T1000 (cell line): ENCODE measurements at places on chromosomes 13 and 19.

DNA sequence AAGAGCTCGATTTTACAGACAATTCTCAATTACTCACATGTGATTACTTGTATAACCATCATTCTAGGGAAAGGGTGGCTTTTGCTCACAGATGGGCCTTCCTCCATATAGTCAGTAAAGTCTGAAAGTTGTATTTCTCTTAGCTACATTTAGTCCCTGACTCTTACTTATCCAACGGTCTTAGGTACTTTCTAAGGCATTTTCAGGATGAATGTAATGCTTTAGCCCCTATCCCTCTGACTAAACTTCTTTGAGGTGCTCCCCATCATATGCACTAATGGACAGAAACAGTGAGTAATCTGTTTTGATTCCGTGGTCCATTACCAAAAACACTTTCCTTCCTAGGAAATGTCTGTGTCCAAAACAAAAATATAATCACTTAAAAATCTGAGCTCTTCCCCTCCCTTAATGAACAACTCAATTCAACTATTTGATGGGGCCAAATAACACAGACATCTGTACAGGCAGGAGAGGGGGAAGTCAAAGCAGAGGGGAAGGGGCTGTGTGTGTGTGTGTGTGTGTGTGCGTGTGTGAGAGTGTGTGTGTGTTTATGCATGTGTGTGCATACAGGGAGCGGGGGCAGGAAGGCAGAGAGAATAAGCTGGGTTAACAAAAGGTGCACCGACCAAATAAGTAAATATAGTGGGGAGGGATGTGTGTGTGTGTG is 84.9 kb downstream of the USP12 start:
- DNase-seq = no peak

DNA sequence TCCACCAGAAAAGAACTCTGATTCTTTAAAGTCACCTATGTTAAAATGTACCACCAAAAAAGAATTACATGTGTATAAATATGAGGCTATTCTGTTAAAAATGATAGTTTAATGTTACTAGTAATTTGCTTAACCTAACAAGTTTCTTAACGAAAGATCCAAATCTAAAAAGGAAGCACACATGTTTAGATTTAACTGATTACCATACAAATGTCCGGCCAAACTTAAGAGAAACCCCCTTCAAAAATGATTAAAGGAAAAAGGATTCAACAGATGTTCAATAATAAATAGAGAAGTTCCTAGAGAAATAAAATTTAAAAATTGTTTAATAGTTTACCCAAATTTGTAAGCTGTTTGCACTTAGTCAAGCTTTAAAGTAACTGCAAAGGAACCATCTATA is 5.0 kb upstream of the ZNF69 start:
- DNase-seq = no peak

DNA sequence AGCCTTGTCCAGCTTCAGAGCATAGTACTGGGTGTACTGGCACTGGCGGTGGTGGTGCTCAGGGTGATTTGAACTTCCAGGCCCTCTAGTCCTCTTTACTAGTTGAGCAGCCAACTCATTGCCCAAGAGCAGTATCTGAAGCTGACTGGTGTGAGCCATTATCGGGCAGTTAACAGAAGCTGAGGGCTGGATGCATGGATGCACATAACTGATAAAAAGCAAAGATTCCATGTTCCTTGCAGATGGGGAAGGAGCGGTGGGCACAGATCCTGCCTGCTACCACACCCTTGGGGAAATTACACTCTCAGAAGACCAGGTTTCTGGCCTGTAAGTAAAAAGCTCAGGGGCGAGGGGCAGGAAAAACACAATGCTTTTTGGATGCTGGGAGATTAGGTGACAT is 499.4 kb upstream of the ARGLU1 start:
- no peak for DNase-seq

DNA sequence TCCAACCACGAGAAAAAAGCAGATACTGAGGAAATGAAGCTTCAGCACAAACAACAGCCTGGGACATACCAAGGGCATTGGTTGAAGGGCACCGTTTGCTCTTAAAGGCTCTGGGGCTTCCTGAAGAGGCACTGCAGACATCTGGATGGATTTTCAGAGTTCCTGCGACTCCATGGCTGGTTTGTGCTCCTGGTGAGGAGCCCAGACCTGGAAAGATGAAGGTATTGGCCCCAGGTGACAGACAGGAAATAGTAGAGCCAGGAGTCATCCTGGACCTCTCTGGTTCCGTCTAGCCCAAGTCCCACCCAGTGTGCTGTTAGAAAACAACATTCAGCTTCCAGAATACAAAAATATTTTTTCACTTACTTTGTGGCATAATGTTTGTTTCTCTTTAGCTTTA is 6.3 kb downstream of the IL17D start:
- no peak for DNase-seq

- DNase-seq = no peak
Measured at GRCh38 chr13:50291611-50292010, 276.4 kb downstream of the KCNRG start.

- no peak for DNase-seq
Measured at GRCh38 chr19:17011485-17011884, 15.1 kb downstream of the CPAMD8 start.

DNA sequence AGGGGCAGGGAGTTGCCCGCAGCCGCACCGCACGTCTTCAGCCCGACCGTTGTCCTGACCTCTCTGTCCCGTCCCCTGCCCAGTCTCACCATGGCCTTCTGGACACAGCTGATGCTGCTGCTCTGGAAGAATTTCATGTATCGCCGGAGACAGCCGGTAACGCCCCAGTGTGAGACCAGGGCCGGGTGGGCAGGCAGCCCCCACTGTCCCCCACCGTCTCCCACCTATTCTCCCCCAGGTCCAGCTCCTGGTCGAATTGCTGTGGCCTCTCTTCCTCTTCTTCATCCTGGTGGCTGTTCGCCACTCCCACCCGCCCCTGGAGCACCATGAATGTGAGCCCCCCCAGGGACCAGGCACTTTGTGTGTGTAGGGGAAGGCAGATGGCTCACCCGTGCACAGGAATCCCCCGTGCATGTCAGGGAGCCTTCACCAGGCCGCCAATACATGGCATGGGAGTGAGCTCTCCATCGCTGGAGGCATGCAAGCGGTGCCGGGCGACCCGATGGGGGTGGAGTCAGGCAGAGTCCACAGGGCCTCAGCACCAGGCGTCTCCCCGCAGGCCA is 1.4 kb downstream of the ABCA7 start:
- no peak for DNase-seq

DNA sequence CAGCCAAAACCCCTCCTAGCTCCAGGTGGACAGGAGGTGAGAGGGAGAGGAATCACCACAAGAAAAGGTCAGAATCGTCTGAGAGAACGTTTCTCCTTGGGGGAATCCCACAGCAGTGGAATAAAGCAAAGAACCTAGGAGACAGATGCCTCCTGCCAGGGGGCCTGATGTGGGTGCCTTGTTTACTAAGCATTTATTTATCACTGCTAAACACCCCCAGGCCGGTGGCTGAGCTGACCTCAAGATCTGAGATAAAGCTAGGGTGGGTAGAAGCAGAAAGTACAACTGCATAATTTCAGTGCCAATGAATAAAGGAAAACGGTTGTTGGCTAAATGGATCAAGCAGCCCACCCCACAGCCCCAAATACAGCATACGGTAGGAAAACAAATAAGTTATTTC is 33.9 kb upstream of the ATP11A start:
- no peak for DNase-seq

DNA sequence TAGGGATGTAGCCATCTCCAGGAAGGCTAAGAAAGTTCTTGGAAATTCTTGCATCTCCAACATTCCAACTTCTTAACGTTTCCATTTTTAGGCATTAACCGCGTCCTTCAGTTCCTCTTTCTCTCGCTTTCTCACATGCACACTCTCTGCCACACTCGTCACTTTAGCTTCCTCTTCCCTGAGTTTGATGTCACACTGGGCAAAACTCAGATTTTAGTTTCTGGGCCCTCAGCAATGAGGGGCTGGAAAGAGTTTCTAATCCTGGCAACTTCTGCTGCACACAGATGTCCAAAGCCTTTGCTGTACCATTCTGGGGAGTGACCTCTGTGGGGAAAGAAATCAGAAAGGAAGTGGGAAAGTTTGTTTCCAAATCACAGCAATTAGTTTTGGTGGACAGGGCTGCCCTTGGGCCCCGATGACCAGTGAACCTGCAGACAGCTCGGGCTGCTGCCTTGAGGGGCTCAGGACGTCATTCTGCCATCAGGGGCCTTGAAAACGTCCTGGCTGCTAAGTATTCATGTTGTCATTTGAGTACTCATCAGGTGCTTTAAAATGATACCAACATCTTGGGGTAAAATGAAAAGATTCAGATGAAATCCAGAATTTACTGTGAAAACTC is 89.3 kb downstream of the KL start:
- DNase-seq = no peak

DNA sequence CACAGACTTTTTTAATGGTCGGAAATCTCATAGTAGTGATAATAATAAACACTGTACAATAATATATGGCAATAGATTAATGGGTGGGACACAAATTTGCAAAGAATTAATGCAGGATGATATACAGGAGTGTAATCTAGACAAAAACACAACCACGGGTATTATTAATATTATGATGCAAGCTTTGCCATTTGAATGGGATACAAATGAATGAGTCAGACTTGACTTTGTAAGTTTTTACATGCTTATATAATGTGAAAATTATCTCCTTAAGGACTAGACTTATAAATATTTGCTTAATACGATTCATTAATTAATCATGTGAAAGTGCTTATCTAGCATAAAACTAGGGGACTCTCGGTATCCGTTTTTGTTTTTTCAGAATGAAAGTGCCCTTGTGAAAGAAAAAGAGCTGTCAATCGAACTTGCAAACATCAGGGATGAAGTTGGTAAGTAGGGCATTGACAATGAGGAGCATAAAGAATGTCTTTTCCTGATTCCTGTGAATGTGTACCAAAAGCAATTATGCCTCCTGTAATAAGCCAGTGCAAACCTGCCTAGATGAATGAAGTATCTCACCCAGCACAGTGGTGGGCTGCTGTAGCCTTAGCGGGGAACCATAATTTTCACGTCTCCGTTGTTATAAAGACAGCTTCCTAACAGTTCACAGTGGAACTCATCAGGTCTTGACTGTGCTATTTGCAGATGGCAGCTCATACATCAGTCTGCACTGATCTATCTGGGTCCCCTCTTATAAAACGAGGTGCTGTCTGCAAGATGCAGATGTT is 155.7 kb downstream of the SLC7A1 start:
- no peak for DNase-seq

DNA sequence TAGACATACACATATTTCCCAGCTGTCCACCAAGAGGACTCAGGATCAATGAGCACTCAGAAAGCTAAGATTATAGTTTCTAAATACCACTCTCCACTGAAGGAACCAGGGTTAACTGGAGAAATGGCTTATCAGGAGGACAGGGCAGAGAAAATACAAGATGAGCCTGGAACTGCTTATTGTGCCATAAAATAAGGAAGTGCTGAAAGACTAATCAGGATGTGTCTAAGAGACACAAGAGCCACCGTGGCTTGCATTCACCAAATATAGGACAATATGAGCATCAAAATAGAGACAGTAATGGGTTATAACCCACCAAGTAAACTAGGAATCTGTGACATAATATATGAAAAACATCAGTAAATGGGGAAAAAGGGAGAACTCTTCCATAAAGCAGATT is 32.8 kb downstream of the KLF12 start:
- DNase-seq = no peak

- DNase-seq = no peak
Measured at GRCh38 chr19:49359851-49360820, 2.1 kb downstream of the TEAD2 start.

GRCh38 chr13:95354680-95355487 is 53.6 kb upstream of the ABCC4 start:
- DNase-seq = no peak

DNA sequence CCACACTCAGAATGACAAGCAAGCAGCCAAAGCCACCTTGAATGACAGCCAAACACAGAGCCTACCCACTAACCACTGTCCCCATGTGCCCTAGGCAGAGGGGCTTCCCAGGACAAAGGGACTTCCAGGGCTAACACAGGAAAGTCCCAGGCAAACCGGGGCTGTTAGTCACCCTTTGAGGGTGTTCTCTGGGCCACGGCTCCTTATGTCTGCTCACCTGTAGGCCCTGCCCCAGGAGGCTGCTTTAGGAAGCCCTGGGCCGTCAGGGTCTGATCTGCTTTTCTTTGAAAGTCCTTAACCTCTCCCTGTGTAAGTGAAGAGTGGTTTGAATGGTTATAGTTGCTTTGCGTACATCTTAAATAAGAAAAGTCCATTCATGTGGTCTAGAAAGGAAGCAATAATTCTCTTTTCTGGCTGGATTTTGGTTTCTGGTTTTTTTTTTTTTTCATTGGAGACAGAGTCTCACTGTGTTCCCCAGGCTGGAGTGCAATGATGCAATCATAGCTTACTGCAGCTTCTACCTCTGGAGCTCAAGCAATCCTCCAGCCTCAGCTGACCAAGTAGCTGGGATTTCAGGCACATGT is 161.4 kb downstream of the EFNB2 start:
- DNase-seq = no peak

DNA sequence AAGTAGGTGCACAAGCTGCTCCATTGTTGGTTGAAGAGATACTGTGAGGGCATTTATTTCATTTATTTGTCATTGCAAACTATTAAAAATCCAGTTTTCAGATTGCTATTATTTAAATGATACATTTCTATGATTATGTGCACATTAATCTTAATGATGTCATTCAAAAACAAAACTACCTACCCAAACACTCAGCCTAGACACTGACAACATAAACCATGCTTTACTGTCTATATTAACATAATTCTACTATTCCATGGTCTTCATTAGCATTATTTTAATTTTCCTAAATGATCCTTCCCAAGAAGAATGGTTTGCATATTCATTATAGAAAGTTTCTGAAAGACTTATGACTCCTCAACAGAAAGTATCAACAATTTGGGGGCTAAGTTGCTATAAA is 813.0 kb upstream of the SLITRK5 start:
- no peak for DNase-seq

DNA sequence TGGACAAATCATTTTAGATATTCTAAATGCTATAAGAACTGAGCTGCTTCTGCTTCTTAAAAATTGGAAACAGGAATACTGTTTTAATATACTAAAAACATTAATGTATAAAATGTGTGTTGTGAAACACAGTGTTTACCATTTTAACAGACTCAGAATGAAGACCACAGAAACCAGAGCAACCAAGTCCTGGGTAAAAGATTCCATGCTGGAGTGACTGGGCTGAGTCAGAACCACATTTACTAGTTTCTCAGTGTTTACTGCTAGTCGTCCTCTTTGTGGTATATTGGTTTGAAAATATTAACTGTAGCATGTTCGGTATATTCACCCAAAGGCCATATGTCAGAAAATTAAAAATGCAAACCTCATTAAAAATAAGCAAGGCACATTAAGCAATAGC is 31.9 kb downstream of the ANKRD10 start:
- no peak for DNase-seq

DNA sequence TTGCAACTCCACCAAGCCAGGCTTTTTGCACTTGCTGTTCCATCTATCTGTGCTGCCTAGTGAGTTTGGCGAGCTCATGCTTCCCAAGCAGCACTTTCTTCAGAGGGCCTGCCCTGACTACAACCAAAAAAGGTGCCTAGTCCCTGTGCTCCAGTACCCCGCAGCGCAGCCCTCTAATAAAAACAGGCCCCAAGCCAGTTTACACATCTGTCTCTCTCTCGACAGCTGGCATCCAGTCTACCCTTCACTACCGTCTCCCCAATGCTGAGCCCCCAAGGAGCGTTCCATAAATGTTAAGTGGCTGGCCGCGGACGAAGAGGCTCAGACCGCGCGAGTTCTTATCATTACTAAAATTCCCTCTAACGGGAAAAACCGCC is 512 bp downstream of the MED4 start:
- DNase-seq = no peak
